ENCODE measurements at places on chromosomes 16 and 17. TPM values are rescaled to one million over a fixed set of nuclear protein-coding genes. Genes with fewer than 3 reads are reported as not detected.
A peak's percentile ranks its signal among the peaks of the same experiment; 100 is the strongest.

DNA sequence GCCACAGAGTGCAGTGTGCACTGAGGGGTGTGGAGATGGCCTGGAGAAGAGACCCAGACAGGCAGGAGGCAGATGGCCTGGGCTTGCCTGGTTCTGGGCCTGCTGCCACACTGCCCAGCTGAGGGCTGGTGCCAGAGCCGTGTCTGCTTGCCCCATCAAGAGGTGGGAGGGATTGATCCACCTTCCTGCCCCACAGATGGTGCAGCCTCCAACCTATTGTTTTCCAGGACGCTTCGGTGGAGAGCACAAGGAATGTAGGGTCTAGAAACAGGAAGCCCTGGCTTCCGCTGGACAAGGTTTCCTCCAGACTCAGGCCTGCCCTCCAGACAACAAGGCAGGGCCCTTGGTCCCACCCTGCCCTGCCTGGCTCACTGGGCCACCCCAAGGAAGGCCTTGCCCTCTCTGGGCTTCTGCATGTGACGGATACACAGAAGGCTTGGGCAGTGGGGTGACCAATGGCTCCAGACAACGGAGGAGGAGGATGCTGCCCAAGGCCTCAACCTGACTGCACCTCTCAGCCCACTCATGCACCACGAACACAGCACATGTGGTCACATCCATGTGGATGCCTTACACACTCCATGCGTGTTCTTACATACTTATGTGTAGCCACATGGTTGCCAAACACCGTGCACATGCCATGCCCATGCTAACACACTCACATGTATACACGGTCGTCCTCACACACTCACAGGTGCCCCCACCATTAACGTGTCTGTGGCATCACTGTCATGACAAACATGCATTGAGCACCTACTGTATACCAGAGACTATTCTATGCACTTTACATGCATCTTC is 6.5 kb upstream of the CDH5 start:
- H3K4me3 ChIP-seq, result no peak overlapping the region
- no peaks in the 10 kb centered on the region for H3K27me3 ChIP-seq
- no peaks in the 10 kb centered on the region for H3K36me3 ChIP-seq
- DNase-seq, result no peak

- no peak overlapping the region for H3K27ac ChIP-seq
- H3K4me1 ChIP-seq, result peaks cover 20% of the 10 kb centered on the region
- no peak for DNase-seq
- H3K36me3 ChIP-seq, result no peaks in the 10 kb centered on the region
- no peaks in the 10 kb centered on the region for H3K27me3 ChIP-seq
- no peak overlapping the region for H3K4me3 ChIP-seq
These were observed 3.6 kb downstream of the TAOK2 start for GRCh38 chr16:29977063-29977825.

GRCh38 chr17:56558088-56558487 is 35.4 kb upstream of the NOG start:
- H3K4me1 ChIP-seq, result no peaks in the 10 kb centered on the region
- H3K4me3 ChIP-seq, result no peak overlapping the region
- H3K27ac ChIP-seq, result no peak overlapping the region
- H3K36me3 ChIP-seq, result no peaks in the 10 kb centered on the region
- DNase-seq, result no peak

DNA sequence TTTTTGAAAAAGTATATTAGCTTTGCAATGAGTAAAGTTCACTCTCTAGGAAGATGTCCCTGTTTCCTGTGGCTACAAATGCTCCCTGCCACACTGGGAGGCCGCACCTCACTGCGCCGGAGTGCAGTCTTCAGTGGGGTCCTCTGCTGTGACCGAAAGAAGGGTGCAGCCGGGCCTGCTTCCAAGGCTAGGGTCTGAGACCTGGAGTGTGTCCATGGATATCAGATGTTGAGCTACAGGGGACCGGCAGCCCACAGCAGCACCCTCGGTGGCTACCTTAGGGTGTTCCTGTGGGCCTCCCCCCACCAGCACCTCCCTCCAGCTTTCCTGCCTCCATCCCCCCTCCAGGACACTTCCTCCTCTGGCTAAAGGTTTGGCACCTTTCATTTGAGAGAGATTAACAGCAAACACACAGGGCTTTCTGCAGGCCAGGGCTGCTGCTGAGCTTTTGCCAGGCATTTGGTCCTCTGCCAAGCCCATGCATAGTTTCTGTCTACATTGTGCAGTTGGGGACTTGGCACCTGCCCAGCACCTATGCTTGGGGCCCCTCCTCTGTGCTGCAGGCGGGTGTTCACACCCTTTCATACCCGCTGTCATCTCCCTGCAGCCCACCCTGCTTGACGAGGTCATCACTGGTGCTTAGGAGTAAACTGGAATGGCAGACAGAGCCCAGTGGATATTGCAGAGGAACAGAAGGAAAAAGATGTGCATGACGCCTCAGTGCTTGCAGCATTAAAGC is 33.8 kb upstream of the CRISPLD2 start:
- H3K4me3 ChIP-seq, result no peak overlapping the region
- no peaks in the 10 kb centered on the region for H3K36me3 ChIP-seq
- peaks cover 28% of the 10 kb centered on the region for H3K4me1 ChIP-seq
- no peak overlapping the region for H3K27ac ChIP-seq

DNA sequence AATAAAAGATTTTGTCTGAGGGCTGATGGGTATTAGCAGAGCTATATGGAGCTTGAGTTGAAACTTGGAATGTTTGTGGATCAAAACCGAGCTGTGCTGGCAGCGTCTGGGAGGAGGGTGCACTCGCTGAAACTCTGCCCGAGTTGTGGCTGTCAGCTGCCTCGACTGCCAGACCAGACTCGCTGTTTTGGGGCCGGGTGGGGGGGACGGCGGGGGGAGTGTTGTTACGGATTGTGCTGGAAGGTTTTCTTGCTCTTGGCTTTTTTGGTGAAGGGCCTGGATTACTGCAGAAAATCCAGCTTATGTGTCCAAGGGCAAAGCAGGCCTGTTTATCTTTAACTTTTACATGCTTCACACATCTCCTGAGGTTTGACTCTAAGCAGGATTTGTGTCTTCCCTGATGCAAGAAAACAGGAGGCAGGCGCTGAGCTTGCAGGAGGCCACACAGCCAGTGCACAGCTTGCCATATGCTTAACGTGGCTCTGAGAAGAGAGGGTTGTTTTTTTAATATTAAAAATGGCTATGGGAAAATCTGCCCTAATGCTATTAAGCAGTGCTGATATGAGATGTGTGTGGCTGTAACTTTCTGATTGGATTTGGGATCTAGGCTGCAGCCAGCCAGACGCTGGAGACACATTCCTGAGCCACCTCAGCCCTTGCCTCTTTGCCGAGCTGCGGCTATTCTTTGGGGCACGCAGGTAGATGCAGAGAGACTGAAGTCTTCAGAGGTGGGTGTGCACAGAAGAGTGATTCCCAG is 20.5 kb upstream of the RPTOR start:
- DNase-seq, result peak; percentile 37
- no peaks in the 10 kb centered on the region for H3K27me3 ChIP-seq
- peaks cover 5% of the 10 kb centered on the region for H3K4me1 ChIP-seq
- no peak overlapping the region for H3K27ac ChIP-seq
- no peak overlapping the region for H3K4me3 ChIP-seq
- H3K36me3 ChIP-seq, result no peaks in the 10 kb centered on the region

ABCC12 gene
- polyA plus RNA-seq, result not detected

All from hepatocyte (in vitro differentiated cells).